ENCODE measurements at places on chromosomes 2 and 18.
A peak's percentile ranks its signal among the peaks of the same experiment; 100 is the strongest.

- no peak overlapping the region for H3K4me3 ChIP-seq
- H3K27me3 ChIP-seq, result no peaks in the 10 kb centered on the region
- no peak overlapping the region for H3K27ac ChIP-seq
- H3K4me1 ChIP-seq, result no peaks in the 10 kb centered on the region
- no peaks in the 10 kb centered on the region for H3K36me3 ChIP-seq
Observed at GRCh38 chr2:24159708-24160107, 15.1 kb upstream of the FAM228A start.

GRCh38 chr18:58338961-58339592, 289.8 kb downstream of the ALPK2 start:
- no peaks in the 10 kb centered on the region for H3K36me3 ChIP-seq
- H3K4me1 ChIP-seq, result no peaks in the 10 kb centered on the region
- no peak overlapping the region for H3K27ac ChIP-seq
- no peak overlapping the region for H3K4me3 ChIP-seq
- DNase-seq, result no peak

DNA sequence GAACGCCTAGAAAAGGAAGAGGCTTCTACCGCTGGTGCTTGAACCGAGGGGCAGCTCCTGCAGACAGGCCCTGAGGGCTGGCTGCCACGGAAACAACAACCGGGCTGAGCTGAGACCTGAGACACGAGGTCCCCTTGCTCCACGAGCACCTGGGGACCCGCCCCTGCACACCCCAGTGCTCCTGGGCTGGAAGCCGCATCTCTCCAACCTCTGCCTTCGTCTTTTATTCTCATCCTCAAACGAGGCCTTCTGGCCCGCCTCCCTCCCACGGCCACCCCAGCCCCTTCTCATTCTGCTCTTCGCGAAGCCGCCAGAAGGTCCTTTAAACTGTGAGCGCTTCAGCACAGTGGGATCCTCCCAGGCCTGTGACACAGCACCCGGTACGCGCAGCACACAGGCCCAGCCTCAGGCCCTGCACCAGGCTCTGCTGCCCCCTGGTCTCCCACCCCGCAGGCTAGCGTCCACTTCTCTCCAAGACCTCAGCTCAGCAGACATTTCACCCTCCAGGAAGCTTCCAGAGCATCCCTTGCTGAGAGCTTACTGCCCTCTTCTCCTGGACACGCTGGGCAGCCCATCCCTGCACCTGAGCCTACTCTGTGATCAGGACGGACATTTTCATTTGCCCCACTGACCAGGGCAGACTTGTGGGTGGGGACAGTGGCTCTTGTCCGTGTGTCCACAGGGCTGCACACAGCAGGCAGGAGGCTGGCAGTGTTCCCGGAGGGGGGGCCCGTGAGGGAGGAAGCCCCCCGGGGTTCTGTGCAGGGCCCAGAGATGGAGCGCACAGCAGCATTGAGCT, 149.7 kb downstream of the PXDN start:
- H3K27me3 ChIP-seq, result no peaks in the 10 kb centered on the region
- no peak overlapping the region for H3K27ac ChIP-seq
- DNase-seq, result no peak
- H3K4me3 ChIP-seq, result no peak overlapping the region
- no peaks in the 10 kb centered on the region for H3K36me3 ChIP-seq

DNA sequence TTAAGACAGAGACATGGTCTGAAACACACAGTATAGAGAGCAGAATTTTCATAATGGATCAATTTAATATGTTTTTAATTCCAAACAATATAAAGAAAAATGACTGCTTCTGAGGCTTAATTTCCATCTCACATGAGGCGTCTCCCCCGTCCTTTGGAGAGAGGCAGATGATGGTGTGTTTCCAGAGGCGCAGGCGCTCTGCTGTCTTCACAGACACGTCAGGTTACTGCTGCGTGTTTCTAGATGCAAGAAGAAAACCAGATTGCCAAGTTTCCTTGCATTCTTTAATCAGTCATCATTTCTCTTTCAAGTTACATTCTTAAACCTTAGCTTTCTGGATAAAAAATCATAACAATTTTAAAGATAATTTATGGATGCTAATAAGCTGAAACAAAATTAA, 160.2 kb downstream of the ATP9B start:
- H3K4me3 ChIP-seq, result no peak overlapping the region
- no peaks in the 10 kb centered on the region for H3K27me3 ChIP-seq
- no peaks in the 10 kb centered on the region for H3K4me1 ChIP-seq
- peaks cover 3% of the 10 kb centered on the region for H3K36me3 ChIP-seq

DNA sequence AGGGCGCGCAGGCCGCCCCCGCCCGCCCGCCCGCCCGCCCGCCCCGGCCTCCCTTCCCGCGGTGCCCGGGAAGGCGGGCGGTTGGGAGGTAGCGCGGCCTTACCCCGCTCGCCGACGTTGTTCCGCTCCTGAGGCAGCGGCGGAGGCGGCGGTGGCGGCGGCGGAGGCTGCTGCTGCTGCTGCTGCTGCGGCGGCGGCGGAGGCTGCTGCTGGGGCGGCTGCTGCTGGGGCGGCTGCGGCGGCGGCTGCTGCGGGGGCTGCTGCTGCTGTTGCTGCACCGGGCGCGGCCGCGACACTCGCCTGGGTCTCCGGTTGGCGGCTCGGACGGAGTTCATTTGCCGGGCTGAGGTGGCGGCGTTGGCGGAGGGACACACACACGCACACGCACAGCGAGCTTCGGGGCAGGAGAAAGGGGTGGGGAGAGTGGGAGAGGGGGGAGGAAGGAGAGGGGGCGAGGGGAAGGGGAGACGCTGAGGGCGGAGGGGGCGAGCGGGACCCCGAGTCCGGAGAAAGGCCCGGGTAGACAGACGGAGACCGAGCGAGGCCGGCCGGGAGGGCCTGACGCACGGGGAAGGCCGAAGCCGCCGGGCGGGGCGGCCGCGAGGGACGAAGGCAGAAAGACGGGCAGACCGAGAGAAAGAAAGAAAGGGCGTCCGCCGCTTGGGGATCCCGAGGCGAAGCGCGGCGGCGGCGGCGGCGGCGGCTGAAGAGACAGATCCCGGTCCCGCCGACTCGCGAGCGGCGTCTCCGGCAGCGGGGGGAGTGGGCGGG, 727 bp downstream of the FBXO11 start:
- no peaks in the 10 kb centered on the region for H3K27me3 ChIP-seq
- no peaks in the 10 kb centered on the region for H3K36me3 ChIP-seq
- peak overlapping the region; percentile 97 for H3K27ac ChIP-seq
- peak overlapping the region; percentile 97 for H3K4me3 ChIP-seq

DNA sequence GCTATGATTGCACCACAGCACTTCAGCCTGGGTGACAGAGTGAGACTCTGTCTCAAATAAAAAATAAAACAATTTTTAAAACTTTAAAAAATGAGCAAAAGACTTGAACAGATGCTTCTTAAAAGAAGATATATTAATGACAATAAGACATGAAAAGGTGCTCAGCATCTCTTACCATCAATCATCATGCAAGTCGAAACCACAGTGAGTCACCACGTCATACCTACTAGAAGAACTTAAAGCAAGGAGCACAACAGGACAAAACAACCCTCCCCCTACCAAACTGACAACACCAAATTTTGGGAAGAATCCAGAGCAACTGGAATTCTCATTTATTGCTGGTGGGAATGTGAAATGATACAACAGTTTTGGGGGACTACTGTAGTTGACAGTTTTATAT, 251.6 kb downstream of the BCL2 start:
- no peaks in the 10 kb centered on the region for H3K36me3 ChIP-seq
- no peaks in the 10 kb centered on the region for H3K27me3 ChIP-seq
- no peak overlapping the region for H3K4me3 ChIP-seq
- H3K27ac ChIP-seq, result no peak overlapping the region

GRCh38 chr18:12248926-12249720, 5.0 kb upstream of the CIDEA start:
- H3K27me3 ChIP-seq, result peaks cover 3% of the 10 kb centered on the region
- H3K27ac ChIP-seq, result no peak overlapping the region
- no peaks in the 10 kb centered on the region for H3K4me1 ChIP-seq
- H3K4me3 ChIP-seq, result no peak overlapping the region
- no peaks in the 10 kb centered on the region for H3K36me3 ChIP-seq

GRCh38 chr2:129331638-129332037, 647.8 kb upstream of the RAB6C start:
- no peaks in the 10 kb centered on the region for H3K27me3 ChIP-seq
- no peaks in the 10 kb centered on the region for H3K4me1 ChIP-seq
- no peak overlapping the region for H3K4me3 ChIP-seq
- H3K36me3 ChIP-seq, result no peaks in the 10 kb centered on the region
- no peak overlapping the region for H3K27ac ChIP-seq
- DNase-seq, result no peak

DNA sequence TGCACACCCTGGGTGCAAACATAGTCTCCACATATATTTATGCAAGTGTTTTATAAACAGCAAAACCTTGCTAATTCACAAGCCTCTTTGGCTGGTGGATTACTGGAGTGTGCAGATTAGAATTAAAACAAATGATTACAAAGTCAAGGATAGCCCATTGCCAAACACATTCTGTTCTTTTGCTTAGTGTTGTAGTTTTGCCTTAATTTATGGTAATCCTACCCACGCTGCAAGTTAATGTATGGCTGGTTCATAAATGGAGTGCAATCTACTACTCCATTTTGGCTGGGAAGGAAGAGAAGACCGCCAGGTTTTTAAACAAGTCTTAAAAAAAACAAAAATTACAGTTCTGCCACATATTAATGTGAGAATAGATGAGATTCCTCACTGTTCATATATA, 883.1 kb upstream of the KLHL29 start:
- H3K4me1 ChIP-seq, result no peaks in the 10 kb centered on the region
- H3K27ac ChIP-seq, result no peak overlapping the region
- H3K36me3 ChIP-seq, result no peaks in the 10 kb centered on the region
- no peaks in the 10 kb centered on the region for H3K27me3 ChIP-seq
- DNase-seq, result no peak
- H3K4me3 ChIP-seq, result no peak overlapping the region

- no peak for DNase-seq
- H3K36me3 ChIP-seq, result no peaks in the 10 kb centered on the region
- no peaks in the 10 kb centered on the region for H3K4me1 ChIP-seq
- H3K4me3 ChIP-seq, result no peak overlapping the region
- H3K27me3 ChIP-seq, result no peaks in the 10 kb centered on the region
Observed at GRCh38 chr2:178910005-178910404, 102.8 kb upstream of the TTN start.

- H3K4me1 ChIP-seq, result no peaks in the 10 kb centered on the region
- no peak for DNase-seq
Observed at GRCh38 chr18:61917818-61918217, 25.0 kb upstream of the RNF152 start.

DNA sequence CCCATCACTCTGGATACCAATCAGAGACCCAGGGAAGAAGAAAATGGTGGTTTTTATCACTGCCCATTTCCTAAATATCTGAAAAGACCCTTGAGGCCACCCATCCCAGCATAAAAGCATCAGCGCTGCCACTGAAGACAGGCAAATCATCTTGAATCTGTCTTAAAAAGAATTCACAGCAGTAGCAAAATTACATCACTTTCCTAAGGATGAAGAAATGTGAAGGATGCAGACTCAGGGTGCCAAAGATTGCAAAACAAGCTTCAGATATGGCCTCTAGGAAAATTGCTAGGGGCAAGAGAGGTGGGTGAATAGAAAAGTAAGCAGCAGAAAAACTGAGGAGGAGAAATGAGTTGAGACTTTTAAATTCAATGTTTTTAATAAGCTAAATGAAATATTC, 70.0 kb downstream of the SLC25A12 start:
- no peak for DNase-seq
- no peak overlapping the region for H3K27ac ChIP-seq
- no peaks in the 10 kb centered on the region for H3K27me3 ChIP-seq
- peaks cover 10% of the 10 kb centered on the region for H3K36me3 ChIP-seq
- no peaks in the 10 kb centered on the region for H3K4me1 ChIP-seq

GRCh38 chr2:222732489-222733178, 61.2 kb downstream of the MOGAT1 start:
- H3K4me1 ChIP-seq, result no peaks in the 10 kb centered on the region
- H3K27me3 ChIP-seq, result peaks cover 2% of the 10 kb centered on the region
- no peak overlapping the region for H3K27ac ChIP-seq
- H3K36me3 ChIP-seq, result no peaks in the 10 kb centered on the region
- H3K4me3 ChIP-seq, result no peak overlapping the region

- H3K36me3 ChIP-seq, result no peaks in the 10 kb centered on the region
- H3K4me3 ChIP-seq, result no peak overlapping the region
- no peak for DNase-seq
Observed at GRCh38 chr2:62071760-62072680, 123.9 kb upstream of the B3GNT2 start.

DNA sequence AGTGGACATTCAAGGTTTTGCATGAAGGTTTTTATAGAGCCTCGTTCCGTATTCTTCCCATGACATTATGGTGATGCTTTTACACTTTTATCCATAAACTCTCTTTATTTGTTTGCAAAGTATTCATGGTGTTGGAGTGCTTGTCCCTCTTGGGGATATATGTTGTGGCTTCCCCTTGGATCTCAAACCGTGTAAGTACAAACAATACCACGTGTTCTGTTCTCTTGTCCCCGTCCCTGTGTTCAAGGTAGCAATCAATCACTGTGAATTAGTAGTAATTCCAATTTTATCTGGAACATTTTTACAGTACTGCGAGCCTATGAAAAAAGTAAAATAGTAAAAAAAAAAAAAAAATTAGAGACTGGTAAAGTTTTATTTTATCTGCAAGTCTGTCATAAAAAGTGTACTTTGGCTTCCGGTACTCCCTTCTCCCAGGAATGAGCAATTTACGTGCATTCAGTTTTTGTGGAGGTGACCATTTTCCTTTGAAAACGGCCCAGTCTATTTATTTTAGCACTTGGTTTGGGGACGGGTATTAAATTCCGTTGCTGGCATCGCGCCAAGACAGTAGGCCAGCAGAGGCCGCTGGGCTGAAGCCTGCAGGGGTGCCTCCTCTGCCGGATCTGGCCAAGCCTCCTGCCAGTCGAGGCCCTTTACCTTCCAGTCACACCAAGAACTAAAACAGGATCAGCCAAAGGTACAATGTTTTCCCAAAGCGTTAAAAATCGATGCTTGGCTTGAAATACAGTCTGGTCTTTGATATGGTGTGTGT, 175.7 kb downstream of the SOCS6 start:
- peaks cover 3% of the 10 kb centered on the region for H3K4me1 ChIP-seq
- H3K27me3 ChIP-seq, result no peaks in the 10 kb centered on the region
- no peak for DNase-seq
- H3K4me3 ChIP-seq, result peak overlapping the region; percentile 16

DNA sequence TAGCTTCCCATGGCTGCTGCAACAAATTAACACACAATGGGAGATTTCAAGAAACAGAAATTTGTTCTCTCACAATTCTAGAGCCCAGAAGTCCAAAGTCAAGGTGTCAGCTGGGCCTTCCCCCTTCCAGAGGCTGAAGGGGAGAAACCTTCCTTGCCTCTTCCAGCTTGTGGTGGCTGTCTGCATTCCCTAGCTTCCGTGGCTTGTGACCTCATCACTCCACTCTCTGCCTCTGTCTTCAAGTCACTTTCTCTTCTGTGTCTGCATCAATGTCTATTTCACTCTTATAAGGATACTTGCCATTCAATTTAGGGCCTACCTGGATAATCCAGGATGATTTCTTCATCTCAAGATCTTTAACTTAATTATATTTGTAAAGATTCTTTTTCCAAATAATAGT, 16.8 kb upstream of the SRBD1 start:
- H3K36me3 ChIP-seq, result no peaks in the 10 kb centered on the region
- H3K27ac ChIP-seq, result no peak overlapping the region
- no peak overlapping the region for H3K4me3 ChIP-seq
- peaks cover 4% of the 10 kb centered on the region for H3K27me3 ChIP-seq
- no peak for DNase-seq
- no peaks in the 10 kb centered on the region for H3K4me1 ChIP-seq

Data from effector memory CD4-positive, alpha-beta T cell (primary cell).